ENCODE measurements at places on chromosomes 1 and 21.

DNA sequence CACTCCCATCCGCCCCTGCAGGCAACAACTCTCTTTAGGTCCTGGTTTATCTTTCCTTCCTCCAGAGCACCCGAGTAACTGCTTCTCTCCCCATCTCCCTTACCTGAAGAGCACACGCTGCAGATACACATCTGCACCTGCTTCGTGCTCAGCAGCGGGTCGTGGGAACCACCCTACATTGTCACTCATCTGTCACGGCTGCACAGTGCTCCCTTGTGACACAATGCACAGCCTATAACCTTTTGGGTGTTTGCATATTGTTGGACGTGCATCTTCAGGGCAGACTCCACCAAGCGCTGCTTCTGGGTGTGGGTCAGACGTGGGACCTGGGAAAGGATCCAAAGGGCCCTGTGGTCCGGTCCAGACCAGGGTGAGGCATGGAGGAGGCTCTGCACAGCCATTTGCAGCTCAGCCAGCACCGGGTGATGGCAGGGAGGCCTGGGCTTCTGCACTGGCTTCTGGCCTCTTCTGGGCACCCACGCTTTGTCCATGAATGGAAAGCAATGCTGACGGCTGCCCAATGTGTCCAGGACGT is 42.5 kb downstream of the WDR4 start:
- DNase-seq = no peak

- DNase-seq = no peak
Observed at GRCh38 chr1:164733734-164734133, 174.8 kb downstream of the PBX1 start.

DNA sequence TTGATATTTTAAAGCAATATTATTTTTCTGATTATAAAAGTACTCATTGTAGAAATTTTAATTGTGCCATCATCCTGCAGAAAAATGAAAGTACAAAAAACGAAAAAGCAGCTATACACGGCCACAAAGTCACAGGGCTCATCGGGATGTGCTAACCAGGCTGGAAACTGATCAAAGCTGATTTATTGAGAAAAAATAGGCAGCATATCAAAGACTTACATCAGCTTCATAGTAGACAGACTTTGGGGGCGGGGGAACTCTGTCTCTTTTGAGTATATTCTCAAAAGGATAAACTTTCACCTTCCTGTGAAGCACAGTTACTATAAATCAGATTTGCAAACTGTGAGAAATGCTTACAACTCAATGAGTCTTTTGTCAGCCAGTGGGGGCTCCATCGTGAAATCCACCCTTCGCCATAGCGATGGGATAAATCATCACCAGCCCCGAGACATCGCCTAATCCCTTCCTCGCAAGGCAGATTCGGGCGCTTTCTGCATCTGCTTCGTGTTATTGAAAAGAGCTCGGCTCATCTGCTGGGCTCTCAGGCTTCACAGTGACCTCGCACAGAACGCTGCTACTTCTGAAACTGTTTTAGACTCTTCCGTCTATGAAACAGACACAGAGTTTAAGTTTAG is 69.2 kb upstream of the ERG start:
- peak; percentile 82 for DNase-seq

- DNase-seq = peak; percentile 50
Observed at GRCh38 chr1:51423073-51423821, 92.9 kb upstream of the TTC39A start.

GRCh38 chr21:45448810-45449657 is 44.1 kb downstream of the COL18A1 start:
- DNase-seq = no peak

GRCh38 chr1:67834246-67834877 is 1.1 kb upstream of the GNG12 start:
- no peak for DNase-seq

DNA sequence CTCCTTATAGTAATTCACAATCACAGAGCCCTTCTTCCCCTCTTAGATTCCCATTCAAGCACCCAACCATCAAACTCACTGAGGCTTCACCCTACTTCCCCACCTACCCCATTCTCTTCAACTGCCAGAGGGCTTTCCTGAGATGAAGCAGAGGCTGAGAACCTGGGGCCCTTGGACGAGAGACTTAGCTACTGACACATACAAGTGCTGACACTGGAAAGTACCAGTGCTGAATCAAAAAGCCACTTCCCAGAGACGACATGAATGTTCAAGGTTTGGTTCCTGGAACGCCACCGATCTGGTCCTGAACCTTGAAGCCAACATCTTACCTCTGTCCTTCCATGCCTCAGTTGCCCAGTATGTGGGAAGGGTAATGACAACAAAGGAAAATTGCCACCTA is 16.6 kb upstream of the RAP1A start:
- DNase-seq = no peak

- DNase-seq = no peak
Observed at GRCh38 chr21:45325206-45326168, 37.8 kb upstream of the POFUT2 start.

GRCh38 chr21:27426196-27426595 is 459.3 kb upstream of the ADAMTS5 start:
- no peak for DNase-seq

DNA sequence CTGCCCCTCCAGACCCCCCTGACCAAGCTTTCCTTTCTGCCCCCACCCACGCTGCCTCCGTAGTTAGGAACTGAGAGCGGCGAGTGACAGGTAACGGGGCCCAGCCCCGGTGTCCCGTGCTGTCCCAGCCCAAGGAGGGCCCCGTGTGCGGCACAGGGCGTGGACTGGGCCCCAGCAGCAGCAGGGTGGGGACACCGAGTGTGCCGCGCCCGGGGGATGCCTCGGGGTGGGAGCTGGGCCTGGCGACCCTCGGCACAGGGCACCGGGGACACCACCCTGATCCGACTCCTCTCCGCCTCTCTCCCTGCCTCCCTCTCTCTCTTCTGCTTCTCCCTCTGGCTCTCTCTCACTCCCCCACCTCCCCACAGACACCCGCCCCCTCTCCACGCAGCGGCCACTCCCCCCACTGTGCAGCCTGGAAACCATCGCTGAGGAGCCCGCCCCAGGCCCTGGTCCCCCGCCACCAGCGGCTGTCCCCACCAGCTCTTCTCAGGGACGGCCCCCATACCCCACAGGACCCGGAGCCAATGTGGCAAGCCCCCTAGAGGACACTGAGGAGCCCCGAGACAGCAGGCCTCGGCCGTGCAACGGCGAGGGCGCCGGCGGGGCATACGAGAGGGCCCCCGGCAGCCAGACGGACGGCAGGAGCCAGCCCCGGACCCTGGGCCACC is 22.7 kb downstream of the PANK4 start:
- DNase-seq = no peak

GRCh38 chr21:28805885-28806284 is 186.8 kb downstream of the LTN1 start:
- DNase-seq = peak; percentile 71

GRCh38 chr1:57229998-57230397 is 193.9 kb downstream of the DAB1 start:
- no peak for DNase-seq

DNA sequence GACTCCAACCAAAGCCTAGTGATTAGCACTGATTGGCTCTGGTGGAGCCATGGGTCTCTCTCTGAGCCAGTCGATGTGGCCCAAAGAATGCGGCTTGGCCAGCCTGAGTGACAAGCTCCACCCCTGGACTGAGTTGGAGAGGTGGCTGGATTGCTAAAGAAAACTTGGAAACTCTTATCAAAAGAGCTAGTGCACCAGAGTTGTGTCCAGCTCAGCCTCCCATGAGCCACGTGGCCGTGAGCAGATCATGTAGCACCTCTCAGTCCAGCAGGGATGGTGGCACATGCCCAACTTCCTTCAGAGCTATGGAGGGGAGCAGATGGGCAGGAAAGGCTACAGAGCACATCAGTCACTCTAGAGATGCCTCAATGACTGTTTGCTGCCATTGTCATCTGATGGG is 142.8 kb upstream of the VAMP3 start:
- DNase-seq = no peak

GRCh38 chr1:205458777-205459566 is 3.1 kb upstream of the BLACAT1 start:
- DNase-seq = peak; percentile 69
